Melanocyte of skin (primary cell): ENCODE measurements at places on chromosomes 3 and 15. TPM values are rescaled to one million over a fixed set of nuclear protein-coding genes. Genes with fewer than 3 reads are reported as not detected.

The USP50 gene
- not detected in 2 replicates for total RNA-seq

The GOLGA8S gene
- not detected in 2 replicates for total RNA-seq

The TMC3 gene
- not detected in 2 replicates for total RNA-seq

The MTFMT gene
- 23.1 and 40.0 TPM in 2 replicates for total RNA-seq

The KIF23 gene
- 23.6 and 26.8 TPM in 2 replicates for total RNA-seq

The LXN gene
- 36.3 and 43.6 TPM in 2 replicates for total RNA-seq

The HDC gene
- not detected in 2 replicates for total RNA-seq

The FGF12 gene
- not detected in 2 replicates for total RNA-seq

The TGM5 gene
- 0.15 TPM in 1 of 2 replicates, not detected in the other for total RNA-seq

The ATP10A gene
- total RNA-seq = 104 and 115 TPM in 2 replicates

The SOX2 gene
- 0.33 and 5.2 TPM in 2 replicates for total RNA-seq

The GOLGA8T gene
- total RNA-seq = not detected in 2 replicates

The CORO2B gene
- total RNA-seq = 1.4 and 2.3 TPM in 2 replicates

The PLA2G4E gene
- not detected in 2 replicates for total RNA-seq
